Naive thymus-derived CD4-positive, alpha-beta T cell (primary cell): ENCODE measurements at places on chromosomes 2 and 18.

DNA sequence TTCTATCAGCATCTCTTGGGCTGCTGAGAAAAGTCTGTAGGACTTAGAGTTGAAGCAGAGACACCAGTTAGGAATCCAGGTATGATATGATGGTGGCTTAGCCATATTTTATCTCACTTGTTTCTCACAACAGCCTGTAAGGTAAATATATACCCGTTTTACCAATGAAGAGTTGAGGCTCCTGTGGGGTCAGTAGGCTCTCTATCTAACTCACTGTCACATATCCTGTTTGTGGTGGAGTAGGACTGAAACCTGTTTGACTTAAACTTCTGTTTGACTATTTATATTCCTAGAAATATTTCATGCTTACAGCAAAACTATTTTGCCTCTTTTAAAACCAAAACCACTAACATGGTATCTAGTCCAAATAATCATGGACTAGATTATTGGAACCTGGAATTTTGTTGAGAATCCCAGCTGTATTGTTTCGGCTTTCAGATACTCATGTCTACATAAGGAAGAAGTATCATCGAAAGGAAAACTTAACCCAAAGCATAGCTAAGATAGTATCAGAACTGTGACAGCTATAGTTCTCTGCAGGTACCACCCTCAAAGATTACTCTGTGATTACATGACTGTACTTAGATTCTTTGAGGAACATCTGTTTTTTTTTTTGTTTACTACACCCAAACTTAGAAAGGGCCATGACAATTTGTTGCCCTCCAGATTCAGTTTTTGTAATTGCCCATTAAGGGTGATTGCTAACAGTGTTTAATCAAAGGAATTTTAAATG lies 216.1 kb upstream of the THUMPD2 start:
- no peak for DNase-seq

DNA sequence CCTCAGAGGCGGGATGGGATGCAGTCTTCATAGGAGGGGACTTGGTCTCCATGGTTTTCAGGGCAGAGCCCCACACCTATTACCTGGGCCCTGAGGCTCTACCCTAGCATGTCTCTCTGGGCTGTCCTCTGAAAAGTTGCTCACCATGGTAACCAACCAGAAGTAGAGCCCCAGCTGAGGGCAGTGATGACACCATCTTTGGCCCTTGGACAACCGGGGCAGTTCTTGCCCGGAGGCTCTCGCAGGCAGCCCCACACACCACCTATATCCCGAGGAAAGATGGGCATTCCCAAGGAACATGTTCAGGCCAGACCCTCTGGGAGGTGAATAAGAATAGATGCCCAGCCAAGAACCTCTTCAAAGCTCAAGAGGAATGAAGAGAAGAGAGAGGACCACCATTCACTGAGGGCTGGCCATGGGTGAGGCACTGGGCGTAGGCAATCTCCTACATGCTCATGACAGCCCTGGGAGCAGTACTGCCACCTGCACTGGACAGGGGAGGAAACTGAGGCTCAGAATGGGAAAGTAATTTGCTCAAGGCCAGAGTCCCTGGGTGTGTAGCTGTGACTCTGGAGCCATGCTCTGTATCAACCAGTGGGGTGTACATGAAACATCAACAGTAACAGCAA lies 72.5 kb downstream of the HS1BP3 start:
- no peak for DNase-seq

DNA sequence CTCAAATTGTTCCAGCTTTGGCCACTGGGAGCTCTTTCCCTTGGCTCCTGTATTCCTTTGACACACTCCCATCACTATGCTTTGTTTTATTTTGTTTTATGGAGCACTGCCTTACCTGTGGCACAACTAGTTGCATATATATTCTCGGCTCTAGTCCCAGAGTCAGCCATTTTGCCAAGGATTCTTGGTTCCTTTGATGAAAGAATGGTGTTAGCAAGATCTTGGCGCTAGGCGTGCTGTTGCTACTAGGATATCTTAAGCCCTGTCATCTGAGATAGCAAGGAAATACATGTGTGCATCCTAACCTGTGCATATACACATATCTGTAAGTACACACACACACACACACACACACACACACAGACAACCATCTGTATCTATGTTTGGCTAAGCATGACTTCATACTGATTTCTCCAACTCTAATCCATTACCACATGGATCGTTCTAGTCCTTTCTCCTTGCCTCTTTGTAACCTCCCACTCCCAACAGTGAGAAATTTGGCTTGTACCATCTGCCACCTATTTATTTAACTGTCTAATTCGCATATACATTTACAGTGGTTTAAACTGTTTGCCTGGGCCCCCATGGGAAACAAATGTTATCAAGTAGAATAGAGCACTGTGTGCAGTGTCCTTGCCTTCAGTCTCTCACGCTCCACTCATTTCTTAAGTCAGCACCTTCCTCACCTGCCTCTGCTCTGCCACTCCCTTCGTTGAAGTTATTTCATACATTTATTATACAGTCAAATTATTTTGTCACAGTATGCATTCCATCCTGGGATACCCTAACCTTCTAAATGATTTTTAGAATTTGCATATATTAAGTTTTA lies 137.5 kb upstream of the MAP3K20 start:
- DNase-seq = no peak

- DNase-seq = no peak
Measured at GRCh38 chr2:84964406-84965191, 6.4 kb upstream of the KCMF1 start.

GRCh38 chr2:102399499-102400141 lies 23.3 kb upstream of the IL18RAP start:
- no peak for DNase-seq

- peak; percentile 15 for DNase-seq
Measured at GRCh38 chr2:183093857-183094657, 15.5 kb downstream of the DUSP19 start.

- DNase-seq = no peak
Measured at GRCh38 chr2:67948057-67948456, 114.7 kb downstream of the C1D start.

DNA sequence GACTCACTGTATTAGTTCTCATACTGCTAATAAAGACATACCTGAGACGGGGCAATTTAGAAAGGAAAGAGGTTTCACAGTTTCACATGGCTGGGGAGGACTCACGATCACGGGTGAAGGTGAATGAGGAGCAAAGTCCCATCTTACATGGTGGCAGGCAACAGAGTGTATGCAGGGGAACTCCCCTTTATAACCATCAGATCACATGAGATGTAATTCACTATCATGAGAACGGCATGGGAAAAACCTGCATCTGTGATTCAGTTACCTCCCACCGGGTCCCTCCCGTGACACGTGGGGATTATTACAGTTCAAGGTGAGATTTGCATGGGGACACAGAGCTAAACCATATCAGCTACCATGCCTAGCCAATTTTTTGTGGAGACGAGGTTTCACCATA lies 168.2 kb downstream of the NEDD4L start:
- DNase-seq = no peak

GRCh38 chr2:171214093-171214492 lies 53.4 kb upstream of the TLK1 start:
- no peak for DNase-seq

- DNase-seq = no peak
Measured at GRCh38 chr2:11071211-11071610, 84.1 kb upstream of the SLC66A3 start.

DNA sequence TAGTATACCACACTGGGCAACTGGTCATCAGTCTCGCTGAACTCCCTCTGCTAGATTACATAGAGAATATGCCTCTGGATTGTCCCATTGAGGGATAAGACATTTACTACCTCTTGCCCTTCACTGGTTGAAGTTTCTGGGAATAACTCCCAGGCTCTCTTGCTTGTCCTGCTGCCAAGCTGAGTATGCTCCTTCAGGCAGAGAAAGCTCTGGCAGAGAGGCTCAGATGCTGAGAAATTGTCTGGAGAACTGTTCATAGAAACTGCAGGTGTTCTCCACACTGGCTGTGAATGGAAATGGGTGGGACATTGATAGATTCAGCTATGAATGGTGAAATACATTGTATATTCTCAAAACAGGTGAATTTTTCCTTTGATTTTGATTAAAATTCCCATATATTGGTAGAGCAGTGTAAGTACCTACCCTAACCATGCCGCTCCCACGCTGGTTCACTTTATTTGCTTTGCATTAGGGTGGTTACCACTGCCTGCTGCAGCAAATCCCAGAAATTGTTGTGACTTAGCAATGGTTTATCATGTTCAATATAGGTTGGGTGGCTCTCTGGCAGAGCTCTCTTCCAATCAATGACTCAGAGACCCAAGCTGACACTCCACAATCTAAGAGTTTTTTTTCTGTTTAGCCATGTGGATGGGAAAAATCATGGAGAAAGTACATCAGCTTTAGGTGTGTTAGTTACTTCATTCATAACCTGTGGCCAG lies 36.7 kb downstream of the FAM117B start:
- no peak for DNase-seq

GRCh38 chr2:60028849-60029565 lies 524.4 kb downstream of the BCL11A start:
- DNase-seq = no peak

GRCh38 chr2:200703127-200703925 lies 108.4 kb upstream of the BZW1 start:
- DNase-seq = no peak

GRCh38 chr2:239289545-239289944 lies 111.3 kb downstream of the HDAC4 start:
- DNase-seq = peak; percentile 64

DNA sequence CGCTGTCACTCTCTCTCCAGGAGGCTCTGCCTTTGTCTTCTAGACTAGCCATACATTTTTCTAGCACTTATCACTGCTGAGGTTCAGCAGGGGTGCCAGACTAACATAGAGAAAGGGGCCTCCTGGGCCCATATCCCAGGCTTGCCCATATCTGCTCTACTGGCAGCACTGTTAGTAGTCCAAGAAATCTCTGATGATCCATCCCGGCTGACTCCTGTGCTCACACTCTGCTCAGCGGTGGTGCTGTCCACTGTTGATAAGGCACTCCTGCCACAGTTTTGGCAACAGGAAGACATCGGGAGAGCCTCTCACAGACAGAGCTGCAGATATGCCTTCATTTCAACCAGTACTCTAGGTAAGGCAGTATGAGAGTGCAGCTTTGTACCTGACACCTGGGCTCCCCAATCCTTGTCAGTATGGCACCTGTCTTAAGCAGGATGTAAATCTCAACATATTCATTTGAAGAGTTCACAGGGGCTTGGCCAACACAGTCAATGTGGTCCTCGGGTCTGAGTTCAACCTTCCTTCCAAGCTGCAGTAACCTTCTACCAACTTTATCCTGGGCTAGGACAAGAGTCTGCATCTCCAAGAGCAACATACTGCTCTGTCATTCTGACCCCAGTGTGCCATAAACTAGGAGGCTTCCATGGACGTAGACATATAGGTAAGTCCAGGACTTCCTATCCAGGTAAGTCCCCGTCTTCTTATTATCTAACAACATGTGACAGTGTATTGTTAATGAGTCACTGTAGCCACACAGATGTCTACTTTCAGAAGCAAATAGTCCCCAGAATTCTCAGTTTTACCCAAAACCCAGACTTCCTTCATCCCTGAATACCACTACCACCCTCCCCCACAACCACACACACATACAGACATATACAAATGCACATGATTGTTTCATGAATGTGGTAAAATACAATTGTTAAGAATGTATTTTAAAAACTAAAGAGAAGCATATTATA lies 16.2 kb downstream of the KLF7 start:
- DNase-seq = no peak

DNA sequence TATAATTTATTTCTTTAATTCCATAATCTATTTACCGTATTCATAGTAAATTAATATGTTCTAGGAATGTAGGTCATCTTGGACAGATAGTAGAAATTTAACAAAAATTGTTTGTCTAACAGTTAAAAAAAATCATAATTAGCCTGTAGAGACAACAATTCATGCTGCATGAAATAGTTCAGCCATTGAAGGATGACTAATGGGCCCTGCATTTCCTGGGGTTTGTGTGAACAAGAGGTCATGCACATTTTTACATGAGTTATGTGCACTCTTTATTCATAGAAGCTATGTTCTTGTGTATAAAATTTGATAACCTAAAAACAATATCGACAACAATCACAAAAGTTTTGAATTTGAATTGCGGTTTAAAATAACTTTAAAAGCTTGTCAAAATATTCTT lies 1663.6 kb downstream of the SUCLG1 start:
- no peak for DNase-seq

GRCh38 chr18:65239787-65240186 lies 511.0 kb upstream of the CDH7 start:
- DNase-seq = no peak

DNA sequence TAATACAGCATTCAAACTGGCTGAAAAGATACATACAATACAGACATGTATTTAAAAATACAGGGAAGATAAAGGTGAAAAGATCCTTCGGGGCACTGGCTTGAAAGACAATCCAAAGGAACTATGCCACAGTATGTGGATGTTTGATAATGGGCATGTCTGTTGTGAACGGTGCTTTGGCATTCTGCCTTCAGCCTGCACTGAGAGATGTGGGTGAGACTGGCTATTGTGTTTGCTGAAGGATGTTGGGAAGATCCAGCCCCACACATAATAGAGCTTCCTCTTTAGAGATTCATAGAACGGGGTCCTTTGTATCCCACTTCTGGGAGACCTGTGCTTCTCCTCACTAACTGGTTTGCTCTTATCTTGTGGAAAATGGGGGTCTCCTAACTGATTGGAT lies 65.1 kb upstream of the CXCR4 start:
- no peak for DNase-seq

DNA sequence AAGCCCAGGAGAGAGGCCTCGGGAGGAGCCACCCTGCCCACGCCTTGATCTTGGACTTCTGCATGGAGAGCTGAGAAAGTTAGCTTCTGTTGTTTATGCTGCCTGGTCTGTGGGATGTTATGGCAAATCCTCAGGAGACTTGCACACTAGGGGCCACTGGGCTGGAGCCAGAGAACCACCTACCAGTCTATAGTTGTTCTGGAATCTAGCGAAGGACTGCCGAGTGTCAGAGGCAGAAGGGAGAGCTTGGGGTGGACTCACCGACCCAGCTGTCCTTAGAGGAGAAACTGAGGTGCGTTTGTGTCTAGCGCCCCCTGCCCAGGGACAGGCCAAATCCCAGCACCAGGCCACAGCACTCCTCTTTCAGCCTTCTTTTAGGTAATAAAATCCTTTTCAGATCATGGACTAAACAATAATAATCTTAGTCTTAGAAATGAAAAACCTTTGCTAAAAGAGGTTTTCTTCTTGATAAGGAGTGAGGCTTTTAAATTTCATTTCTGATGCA lies 398.7 kb upstream of the SALL3 start:
- no peak for DNase-seq

- DNase-seq = no peak
Measured at GRCh38 chr2:206232287-206233035, 42.0 kb upstream of the ZDBF2 start.
